ENCODE measurements at places on chromosomes 1 and 21.

DNA sequence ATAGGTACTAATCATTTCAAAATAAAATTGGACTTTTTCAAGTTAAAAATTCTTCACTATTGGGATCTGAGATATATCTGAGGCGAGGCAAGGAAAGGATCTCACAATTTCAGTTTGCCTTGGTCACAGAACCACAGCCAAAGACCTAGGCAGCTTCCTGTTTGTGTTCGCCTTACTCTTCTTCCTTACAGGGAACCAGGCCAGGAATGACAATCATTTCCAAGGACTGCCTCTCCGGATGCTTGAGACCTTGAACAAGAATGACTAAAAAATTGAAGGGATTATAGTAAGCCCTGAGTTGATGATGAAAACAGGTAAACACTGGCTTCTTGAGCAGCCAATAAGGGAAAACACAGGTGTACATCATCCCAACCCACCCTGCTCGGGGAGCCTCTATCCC is 35.2 kb upstream of the SERBP1 start:
- no peak for DNase-seq

DNA sequence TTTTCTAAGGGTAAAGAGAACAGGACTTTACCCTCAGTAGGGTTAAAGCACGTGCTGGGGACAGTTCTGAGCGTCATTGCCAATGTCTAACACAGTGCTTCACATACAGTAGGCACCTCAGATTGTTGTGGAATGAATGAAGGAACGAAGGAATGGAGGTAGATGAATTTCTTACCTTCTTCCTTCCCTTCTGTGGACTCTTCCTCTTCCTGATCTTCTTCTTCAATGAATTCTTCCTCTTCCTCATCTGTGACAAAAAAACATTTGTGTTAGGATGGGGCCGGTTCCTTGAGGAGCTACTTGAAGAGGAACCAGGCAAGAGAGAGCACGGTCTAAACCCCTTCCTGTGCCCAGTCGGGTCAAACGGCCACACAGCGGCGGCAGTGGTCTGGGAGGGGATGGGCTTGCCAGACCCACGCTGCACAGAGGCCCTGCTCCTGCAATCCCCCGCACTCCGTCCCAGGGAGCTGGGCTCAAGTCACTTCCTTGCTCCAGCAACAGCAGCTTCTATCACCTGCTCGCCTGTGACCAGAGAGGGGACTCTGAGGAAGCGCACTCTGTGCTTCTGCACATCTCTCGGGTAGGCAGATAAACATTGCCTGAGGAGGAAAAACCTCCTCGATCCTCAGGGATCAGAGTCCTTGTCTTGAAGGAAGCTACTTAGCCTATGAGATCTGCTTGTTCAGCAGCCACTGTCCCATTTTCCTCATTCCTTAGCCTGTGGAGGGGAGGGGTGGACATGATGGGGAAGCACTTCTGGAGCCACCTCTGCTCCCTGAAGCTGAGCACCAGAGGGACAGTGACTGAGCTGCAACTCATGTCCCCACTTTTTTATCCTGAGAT is 8.0 kb upstream of the SLC30A2 start:
- no peak for DNase-seq

DNA sequence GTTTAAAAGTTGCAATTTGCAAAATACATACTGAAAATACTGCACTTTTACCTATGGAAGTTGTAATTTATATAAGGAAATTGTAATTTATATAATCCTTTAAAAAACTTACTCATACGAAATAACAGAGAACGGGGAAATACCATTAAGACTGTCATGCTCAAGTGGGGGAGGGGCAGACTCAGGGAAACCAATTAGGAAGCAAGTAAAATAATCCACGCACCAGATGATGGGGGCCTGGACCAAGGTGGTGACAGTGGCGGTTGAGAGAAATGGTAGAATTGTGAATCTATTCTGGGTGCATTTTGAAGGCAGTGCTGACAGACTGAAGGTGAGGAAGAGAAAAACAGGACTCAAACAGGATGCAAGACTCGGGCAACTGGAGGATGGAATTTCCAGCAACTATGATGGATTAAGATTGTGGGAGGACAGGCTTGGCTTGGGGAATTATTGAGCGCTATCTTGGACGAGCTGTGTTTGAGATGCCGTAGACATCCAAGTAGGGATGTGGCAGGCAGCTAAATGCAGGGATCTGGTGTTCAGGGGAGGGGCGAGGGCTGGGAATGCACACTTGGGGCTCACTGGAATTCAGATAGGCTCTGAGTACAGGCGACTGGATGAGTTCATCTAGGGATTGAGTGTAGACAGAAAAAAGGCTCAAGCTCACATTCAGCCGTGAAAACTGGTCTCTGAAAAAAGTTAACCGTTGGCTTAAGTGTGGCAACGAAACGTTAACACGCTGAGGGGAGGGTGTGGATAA is 977 bp downstream of the LCA5L start:
- DNase-seq: peak; percentile 28

DNA sequence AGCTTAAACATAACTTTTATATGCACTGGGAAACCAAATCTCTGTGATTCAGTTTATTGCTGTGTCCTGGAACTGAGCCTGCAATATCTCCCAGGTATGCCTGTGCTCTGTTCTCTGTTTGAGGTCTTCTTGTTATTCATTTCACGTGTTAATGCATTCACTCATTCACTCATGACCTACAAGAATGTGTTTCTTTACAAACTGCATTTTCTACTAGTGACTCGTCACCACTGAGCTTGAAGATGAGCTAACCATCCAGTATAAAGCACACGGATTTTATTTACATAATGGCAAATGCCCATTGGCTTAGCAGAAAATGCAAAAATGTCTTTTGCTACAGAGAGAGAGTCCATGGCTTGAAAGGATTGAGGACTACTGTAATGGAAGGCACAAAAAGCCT is 75.0 kb upstream of the DUSP10 start:
- DNase-seq: no peak

DNA sequence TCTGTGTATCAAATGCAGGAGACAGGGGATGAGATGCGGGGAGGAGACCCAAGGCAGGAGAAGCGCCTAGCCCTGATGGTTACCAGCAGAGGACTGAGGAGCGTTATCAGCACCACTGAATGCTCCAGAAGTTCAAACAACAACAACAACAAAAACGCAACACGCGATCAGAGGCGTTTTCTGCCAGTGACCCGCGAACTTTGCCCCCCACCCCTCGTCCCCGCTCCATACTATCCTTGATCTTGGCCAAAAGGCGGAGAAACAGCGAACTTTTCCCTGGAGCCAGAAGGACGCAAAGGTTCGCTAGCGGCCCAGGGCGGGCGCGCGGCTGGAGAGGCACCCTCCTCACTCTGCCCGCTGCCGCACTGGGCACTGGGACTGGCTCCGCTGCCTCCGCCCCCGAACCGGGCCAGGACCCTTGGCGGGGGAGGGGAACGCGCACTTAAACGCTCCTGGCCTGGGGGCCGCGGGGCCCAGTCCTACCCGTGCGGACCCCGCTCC is 699 bp downstream of the ECHDC2 start:
- no peak for DNase-seq

DNA sequence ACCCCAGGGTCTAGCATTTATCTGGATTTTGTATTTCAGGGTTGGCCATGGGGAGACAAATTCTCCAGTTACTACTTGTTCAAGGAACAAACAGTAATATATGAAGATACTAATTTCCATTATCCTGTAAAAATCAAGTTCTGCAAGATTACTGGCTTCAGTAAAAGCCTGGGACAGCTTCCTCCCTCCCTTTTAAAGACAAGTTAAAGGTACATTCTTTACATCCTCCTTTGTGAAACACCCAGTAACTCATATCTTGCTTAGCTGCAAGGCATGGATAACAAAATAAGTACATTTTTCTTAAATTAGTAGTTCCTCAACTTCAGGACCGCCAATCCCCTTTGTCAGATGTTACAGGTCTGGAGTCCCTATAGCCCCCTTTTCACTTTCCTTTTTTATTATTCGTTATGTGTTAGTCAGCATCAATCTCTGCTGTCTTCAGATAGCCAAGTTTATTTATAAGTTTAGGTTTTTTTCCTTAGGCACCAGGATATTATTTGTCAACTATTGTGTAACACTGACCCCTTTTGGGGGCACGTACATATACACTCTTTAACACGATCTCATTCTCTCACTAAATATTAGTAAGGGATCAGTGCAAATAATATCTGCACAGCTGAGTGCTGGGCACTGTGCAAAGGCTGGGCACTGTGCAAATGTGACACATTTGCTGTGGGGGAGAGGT is 9.8 kb downstream of the ERRFI1 start:
- no peak for DNase-seq

- DNase-seq: peak; percentile 60
Measured at GRCh38 chr1:223714849-223715603, 2.7 kb downstream of the CAPN2 start.

GRCh38 chr21:37437376-37438080 is 71.0 kb downstream of the DYRK1A start:
- no peak for DNase-seq

DNA sequence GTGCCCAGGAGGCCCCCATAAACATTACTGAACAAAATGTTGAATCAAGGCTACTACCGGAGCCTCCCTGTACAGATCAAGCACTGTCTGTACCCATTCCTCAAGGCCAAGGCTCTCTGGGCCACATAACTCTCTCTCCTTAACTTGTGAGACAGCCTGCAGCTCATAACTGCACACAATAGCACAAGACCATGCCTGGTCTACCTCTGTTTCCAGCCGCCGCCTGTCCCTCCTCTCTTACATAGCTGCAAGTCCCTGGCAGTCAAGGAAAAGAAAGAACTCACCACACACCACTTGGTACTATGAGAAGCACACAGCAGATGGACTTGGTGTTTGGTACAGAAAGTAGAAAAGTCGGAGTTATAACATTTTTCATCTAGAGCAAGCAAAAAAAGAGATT is 91.1 kb downstream of the SSBP3 start:
- DNase-seq: no peak

DNA sequence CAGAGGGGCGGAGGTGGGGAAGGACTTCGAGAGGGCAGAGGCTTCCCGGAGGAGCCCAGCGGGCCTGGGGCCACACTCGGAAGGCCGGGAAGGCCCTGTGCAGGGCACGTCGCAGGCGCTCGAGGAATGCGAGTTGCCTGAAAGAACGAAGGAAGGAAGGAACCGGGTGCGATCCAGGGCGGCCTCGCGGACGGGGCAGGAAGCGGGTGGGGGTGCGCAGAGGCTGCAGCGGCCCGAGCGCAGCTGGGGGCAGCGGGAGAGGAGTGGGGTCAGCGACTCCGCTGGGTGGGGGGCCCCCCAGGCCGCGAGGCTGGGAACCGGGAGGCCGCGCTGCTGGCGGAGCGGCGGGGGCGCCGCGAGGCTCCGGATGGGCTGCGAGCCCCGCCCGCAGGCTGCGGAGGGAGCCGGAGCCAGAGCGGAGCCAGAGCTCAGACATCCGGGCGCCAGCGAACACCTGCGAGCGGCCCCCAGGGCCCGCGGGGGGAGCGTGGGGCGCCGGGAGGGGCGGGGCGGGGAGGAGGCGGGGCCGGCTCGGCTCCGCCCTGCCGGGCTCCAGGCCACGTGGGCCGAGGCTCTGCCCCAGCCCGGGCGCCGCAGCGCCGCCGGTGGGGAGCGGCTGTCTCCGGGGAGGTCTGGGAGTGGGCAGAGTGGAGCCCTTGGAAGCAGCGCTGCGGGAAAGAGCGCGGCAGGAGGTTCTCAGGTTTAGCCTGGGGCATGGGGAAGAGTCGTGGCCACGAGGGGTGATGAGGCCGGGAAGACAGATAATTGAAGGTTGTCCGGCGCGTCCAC is 4.6 kb downstream of the ID3 start:
- DNase-seq: peak; percentile 94

Measured in HAP-1 (cell line).